ENCODE measurements at places on chromosomes 7 and 10.

DNA sequence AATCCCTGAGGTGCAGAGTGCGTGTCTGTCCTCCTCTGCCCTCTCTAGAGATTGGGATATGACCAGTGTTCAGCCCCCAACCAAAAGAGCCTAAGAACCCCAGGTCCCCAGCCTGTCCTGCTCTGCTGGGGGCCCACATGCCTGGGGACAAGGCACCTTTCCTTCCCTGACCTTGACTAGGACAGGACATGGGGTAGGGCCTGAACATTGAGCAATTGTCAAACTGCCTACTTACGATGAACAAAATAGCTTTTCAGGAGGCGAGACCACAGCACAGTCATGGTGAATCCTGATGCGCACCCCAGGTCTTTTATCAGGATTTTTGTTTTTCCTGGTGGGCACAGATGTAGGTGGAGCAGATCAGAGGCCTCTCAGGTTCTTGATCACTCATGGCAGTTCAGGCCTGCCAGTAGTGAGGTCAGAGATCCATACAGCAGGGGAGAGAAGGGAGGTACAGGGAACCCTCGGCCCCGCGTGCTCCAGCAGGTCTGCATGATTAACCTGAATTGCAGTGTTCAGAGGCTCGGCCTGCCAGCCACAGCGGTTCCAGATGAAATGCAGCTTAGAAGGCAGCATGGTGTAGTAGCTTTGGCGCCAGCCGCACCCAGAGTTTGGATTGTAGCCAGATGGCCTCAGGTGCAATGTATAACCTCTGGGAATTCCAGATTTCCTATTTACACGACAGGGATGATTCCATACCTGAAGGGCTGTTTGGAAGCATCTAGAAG, 191.3 kb downstream of the CUX1 start:
- no peak for DNase-seq

DNA sequence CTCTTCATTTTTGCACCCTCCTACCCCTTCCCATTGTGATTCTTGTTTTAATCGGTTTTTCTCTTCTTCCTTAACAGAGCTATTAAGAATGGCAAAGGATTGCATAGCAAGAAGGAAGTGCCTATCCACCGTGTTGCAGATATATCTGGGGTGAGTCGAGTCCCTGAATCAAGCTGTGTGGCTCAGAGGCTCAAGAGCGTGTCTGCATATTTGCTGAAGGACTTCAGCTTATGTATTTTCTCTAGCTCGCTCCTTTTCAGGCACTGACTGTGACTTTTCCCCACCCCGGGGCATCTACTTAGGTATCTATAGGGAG, 126.6 kb downstream of the LRRC4 start:
- no peak for DNase-seq

DNA sequence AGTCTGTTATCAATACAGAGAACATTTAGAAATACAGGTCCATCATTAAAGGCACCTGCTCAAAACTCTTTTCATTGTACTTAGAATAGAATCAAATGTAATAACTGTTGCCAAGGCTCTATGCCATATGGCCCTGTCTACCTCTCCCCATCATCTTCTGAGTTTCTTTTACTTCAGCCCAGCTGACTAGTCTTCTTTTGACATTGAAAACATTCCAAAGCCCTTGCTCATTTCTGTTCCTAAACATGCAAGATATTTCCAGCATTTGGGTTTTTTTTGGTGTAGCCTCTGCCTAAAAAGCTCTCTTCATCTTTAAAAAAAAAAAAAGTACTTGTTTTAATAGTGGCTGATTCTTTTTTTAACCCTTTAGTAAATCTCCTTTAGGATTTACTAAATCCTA, 165.5 kb upstream of the SMIM30 start:
- no peak for DNase-seq

DNA sequence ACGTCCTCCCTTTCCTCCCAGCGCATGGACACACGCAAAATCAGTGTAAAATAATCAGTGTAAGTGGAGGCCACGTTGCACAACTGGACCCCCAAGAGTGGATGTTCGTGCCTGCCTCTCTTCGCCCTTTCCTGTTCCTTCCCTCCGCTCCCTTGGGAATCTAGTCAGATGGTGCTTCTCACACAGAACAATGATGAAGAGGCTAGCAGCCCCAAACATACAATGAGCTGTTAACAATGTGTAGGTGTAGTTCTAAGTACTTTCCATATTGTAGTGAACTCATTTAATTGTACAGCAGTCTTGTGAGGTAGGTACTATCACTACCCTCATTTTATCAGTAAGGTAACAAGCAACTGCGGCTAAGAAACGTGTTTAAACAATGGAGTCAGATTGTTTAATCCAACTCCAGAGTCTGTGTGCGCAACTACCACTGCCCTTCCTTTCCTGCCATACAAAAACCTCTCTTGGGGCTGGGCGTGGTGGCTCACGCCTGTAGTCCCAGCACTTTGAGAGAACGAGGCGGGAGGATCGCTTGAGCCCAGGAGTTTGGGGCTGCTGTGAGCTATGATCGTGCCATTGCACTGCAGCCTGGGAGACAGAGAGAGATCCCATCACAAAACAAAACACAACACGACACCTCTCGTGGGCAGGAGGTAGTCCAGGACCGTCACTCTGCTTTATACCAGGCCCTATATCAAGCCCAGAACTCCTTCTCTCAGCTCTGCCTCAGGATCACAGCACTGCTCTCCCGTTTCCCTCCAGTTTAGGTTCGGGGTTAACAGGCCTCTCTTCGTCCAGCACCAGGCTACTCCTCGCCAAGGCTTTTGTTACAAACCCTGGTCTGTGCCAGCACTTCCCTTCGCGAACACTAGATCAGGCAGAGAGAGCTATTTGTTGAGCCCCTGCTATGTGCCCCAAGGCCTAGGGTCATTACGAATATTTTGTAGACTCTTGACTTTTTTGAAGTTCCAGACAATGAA, 1.1 kb downstream of the FKBP9 start:
- no peak for DNase-seq

DNA sequence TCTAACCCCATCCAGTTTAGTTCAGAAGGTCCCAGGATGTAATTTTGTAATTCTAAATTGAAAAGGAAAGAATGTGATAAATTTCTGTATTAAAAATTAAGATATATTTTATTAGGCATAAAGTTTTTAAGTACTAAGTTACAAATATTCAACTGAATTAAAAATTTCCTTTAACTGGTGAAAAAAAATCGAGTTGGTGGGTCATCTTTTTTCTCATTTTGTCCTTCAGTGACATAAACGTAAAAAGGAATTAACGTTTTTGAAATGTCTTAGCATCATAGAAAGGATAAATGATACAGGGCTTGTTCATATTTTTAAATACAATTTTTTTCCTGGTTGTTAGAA, 88.5 kb downstream of the BTRC start:
- no peak for DNase-seq

GRCh38 chr7:80386686-80387085, 125.2 kb downstream of the GNAT3 start:
- DNase-seq, result no peak

GRCh38 chr7:149871576-149871975, 2.2 kb upstream of the ATP6V0E2 start:
- DNase-seq, result no peak

GRCh38 chr7:66727058-66727457, 13.5 kb upstream of the RABGEF1 start:
- DNase-seq, result no peak

- DNase-seq, result no peak
These were observed 85.3 kb downstream of the FAM241B start for GRCh38 chr10:69715156-69715898.

- no peak for DNase-seq
These were observed 90.4 kb downstream of the KIAA1549 start for GRCh38 chr7:138890499-138891445.

- no peak for DNase-seq
These were observed 4.3 kb upstream of the ELFN1 start for GRCh38 chr7:1665549-1666316.

- no peak for DNase-seq
These were observed 9.7 kb downstream of the DYNC1I1 start for GRCh38 chr7:95781961-95782586.

GRCh38 chr10:79131836-79132631, 63.3 kb downstream of the ZMIZ1 start:
- DNase-seq, result no peak

DNA sequence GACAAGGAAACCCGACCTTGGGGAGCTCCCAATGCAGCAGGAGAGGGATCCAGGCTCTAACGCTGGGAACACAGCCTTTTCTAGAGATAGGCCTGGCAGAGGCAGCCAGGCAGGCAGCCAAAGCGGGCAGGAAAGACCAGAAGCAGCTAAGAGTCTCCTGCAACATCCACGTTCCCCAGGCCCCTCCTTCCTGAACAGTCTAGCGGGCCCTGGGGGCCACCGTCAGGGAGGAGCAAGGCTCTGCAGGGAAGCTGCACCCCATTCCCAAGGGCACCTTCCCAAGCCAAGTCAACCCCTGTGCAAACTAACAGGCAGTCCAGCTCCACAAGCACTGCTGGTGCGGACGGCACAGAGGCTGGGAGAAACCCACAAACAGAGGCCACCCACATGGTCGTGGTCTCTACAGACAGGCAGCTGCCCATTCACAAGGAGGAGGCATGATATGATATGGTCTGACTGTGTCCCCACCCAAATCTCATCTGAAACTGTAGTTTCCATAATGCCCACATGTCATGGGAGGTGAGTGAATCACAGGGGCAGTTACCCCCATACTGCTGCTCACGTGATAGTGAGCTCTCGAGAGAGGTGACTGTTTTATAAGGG, 115.7 kb downstream of the MAD1L1 start:
- DNase-seq, result peak; percentile 33

DNA sequence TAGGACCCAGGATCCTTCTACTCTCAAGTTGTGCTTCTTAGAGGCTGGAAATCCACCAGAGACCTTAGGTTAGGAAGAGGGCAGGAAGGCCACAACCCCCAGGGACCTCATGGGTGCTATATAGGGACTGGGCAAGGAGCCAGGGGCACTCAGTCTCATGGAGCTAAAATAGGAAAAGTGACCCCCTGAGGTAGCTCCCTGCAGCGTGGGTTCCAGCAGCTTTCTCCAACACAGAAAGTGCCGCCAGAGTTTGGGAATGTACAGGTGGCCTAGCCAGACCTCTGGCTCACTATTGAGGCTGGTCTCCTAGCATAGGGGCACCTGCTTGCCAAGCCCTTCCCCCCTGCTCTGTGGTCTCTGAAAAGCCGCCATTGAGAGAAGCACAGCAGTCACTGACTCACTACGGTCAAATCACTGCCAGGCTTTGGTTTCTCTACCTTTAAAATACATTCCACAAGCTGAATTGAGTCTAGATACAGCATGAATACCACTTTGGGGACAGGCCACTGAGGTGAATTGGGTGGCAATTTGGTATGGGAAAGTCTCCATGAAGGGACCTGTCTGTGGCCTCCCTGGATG, 333.2 kb upstream of the PODXL start:
- no peak for DNase-seq

- DNase-seq, result no peak
These were observed 32.2 kb downstream of the PLXNA4 start for GRCh38 chr7:132544025-132544424.

DNA sequence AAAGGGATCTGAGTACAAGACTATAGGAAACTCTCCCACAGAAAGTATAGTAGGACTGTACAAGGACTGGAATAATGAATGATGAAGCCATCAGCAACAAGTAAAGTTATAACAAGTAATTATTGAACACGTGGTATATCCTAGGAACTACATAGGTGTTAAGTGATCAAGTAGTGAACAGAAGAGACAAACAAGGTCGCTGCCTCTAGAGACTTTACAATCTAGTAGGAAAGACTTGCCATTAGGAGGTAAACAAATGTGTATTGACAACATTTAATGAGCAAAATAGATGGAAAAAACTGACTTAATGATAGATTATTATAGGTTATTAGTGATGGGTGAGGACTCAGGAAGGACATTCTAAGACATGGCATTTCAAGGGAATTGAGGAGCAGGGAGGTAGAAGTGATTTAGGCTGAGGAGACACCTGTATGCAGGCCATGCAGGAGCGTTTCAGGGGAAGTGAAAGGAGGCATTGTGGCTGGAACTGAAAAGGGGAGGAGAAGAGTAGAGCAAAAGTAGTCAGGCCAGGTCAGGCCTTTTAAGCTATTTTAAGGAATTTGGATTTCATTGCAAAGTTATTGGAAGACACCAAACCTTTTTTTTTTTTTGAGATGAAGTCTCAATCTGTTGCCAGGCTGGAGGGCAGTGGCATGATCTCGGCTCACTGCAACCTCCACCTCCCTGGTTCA, 8.5 kb upstream of the GLCCI1 start:
- no peak for DNase-seq

- DNase-seq, result no peak
These were observed 19.4 kb downstream of the ACSL5 start for GRCh38 chr10:112393341-112393740.

DNA sequence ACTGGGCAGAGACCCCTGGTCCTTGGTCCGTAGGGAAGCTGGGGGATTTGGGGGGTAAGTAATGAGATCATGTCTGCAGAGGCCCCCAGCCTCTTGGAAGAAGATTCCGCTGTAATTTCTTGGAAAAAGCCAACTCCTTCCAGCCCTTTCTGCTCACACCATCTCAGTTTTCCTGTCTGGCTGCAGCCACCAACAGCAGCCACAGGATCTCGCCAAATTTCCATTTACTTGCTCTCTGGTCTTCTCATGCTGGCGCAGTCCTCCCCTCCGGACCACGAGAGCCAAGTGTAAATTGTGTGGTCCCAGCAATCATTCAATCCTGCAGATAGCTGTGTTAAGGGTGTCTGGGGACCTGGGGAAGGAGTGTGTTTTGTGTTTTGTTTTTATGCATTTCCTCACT, 49.6 kb downstream of the ASB13 start:
- no peak for DNase-seq

DNA sequence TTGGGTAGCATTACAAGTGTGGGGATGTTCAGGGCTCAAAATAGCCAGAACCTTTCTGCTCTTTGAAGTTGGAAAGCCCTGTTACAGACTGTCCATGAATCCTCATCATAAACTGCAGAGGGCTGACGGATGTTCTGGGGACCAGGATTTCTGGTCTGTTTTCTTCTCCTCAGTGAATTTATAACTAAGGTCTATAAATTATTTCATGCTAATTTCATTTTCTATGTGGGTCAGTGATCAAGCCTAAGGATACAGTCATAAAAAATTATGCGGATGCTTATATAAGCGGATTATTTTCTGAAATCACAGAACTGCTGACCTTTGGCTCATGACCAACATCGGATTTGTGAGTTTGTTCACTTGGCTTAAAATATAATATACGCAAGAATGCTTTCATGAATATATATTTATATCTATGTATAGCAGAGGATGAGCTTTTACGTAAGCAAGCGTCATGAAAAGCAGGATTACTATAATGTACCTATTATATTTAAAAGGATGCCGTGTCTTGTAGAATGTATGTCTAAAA, 263.7 kb downstream of the GLI3 start:
- DNase-seq, result no peak

- no peak for DNase-seq
These were observed 188.2 kb downstream of the MLLT10 start for GRCh38 chr10:21722209-21722608.

DNA sequence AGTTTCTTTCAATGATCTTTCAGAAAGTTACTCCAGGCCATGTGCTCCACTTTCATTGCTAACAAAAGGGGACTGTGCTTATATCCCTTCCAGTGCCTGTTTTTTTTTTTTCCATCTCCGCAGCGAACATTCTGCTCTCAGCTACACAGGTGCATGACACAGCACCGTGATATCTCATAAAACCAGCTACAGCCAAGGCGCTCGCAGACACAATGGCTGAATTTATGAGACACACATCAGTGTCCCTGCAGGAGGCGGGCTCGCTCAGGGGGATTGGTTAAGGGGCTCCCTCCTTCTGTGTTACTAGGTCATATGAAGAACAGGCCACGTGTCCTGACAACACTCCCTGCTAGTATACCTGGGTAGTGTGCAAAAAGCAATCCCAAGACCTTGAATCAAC, 245.5 kb downstream of the SKAP2 start:
- no peak for DNase-seq

Measured in NCI-H1694 (cell line).